ENCODE measurements at places on chromosomes 4 and X.

DNA sequence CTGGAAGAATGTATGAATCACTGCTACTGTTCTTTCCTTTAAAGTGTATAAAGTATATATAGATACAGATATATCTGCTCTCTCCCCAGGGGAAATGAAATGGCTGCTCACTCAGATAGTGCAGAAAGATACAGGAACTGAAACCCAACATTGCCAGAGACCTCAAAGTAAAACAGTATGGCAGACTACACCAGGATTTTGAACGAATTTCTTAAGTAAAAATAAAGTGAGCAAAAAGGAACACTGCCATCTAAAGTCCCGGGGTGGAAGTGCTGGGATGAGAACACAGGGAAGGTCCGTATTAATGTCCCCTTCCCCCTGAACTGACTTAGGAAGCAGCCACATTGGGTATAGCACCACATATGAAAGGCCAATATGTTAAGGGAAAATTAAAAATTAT, 93.4 kb downstream of the TMA16 start:
- no peak for DNase-seq

GRCh38 chr4:126834854-126835253, 797.9 kb upstream of the INTU start:
- DNase-seq, result no peak

DNA sequence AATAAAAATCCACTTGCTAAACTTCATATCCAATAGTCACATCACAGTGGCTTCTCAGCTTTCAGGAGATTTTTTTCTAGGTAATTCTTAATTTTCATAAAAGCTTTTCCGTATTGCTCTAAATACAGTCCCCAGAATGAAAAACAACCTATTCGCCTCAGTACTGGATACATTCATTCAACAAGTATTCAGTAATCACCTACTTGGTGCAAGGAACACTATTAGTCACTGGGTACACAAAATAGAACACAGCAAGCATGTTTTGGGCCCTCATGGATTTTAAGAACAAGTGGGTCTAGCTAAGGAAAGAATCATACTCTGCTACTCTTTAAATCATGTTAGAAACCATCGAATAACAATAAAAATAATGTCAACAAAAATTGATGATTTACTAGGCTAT, 2.8 kb upstream of the BEX3 start:
- DNase-seq, result no peak

- no peak for DNase-seq
Observed at GRCh38 chr4:167290678-167291077, 56.4 kb upstream of the SPOCK3 start.

DNA sequence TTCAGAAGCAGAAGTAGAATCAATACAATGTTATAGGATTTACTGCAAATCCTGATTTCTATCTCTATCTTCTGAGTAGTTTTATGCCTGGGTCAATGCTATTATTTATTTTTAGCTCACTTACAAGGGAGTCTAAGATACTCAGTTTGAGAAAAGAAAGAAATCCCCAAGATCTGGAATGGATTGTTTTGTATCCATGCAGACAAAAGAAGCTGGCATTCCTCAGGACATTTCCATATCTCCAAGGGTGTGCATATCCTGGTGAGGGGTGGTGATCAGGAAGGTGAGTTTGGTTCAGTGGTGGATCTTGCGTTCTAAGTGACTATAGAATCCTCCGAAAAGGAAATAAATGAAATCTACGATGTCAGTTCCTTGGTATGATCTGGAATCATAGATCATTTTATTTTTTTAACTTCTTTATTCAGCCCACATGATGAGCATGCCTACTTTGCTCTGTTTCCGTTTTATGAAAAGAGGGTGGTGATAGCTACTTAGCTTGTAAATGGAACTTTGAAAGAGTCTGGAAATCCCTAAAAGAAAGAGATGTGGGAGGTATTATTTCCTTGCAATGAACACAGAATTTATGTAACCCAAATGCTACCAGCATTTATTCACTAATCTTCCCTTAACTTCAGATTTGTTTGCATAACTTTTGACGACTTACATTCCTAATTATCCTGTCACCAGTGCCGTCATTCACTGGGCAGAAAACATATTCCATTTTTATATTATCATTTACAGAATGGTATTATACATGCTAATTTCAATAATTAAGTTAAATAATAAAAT, 81.1 kb upstream of the RAPGEF2 start:
- DNase-seq, result no peak

GRCh38 chr4:40173470-40173875, 23.4 kb upstream of the RHOH start:
- DNase-seq, result no peak

GRCh38 chrX:100913111-100913510, 15.6 kb downstream of the XKRX start:
- DNase-seq, result no peak

DNA sequence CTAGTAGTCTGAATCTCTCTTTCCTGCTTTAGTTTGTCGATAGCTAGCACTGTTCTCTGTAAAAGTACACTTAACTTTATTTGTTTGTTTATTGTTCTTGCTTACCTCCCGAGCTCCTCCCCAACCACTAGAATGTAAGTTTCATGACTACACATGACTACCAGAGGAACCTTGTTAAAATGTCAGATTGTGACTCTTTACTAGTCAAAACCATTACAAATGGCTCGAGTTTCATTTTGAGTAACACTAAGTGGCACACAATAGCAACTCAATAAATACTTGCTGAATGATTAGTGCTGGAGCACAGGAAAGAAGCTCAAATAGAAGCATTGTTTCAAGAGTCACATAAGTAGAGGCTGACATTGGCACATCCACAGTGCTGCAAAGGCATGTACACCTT, 116.1 kb downstream of the MAPK10 start:
- DNase-seq, result no peak

GRCh38 chr4:116055857-116056827, 942.7 kb upstream of the NDST4 start:
- no peak for DNase-seq

GRCh38 chr4:109155682-109156283, 146.7 kb downstream of the COL25A1 start:
- DNase-seq, result no peak

GRCh38 chrX:43718956-43719355, 62.9 kb downstream of the MAOA start:
- no peak for DNase-seq

- no peak for DNase-seq
Observed at GRCh38 chrX:65667157-65667502, 324 bp upstream of the MSN start.

- DNase-seq, result no peak
Observed at GRCh38 chrX:132786217-132786616, 172.2 kb downstream of the HS6ST2 start.

DNA sequence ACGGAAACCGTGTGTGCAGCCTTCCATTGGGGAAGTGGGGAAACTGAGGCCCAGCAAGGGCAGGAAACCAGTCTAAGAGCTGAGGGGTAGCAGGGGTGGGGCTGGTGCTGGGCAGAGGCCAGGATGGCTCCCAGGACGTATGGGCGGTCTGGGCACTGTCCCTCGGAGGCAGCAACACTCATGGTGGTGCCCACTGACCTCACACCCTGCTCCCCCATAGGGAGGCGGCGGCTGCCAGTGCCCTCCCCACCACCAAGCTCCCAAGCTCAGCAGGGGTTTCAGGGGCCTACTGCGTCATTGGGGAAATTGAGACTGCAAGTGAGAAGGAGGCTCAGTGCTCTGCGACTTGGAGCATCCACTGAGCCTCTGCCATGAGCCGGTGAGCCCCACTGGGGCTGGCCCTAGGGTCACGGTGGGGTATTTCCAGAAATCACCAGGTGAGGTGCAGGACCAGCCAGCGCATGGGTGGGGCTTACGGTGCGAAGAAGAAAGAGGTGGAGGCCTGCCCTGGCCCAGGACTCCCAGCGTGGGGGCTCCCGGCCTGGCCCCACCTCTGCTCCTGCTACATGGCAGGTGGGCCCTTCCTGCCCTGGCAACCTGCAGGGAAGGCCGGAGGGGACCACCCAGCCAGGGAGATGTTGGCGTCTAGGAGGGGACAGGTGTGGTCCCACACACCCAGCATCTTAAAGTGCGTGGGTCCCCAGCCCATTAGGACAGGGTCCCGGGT, 915 bp downstream of the MSANTD1 start:
- DNase-seq, result no peak

GRCh38 chr4:123844374-123844773, 447.8 kb downstream of the SPRY1 start:
- DNase-seq, result no peak

- DNase-seq, result no peak
Observed at GRCh38 chr4:23060776-23061175, 368.0 kb downstream of the GBA3 start.

GRCh38 chrX:152614791-152615190, 22.9 kb upstream of the GABRQ start:
- DNase-seq, result no peak

GRCh38 chr4:127155555-127155954, 477.2 kb upstream of the INTU start:
- DNase-seq, result no peak

- no peak for DNase-seq
Observed at GRCh38 chr4:99644453-99644852, 13.2 kb downstream of the C4orf54 start.

- no peak for DNase-seq
Observed at GRCh38 chr4:109390115-109390768, 43.4 kb upstream of the SEC24B start.

- DNase-seq, result no peak
Observed at GRCh38 chr4:8877780-8878040, 6.1 kb upstream of the HMX1 start.

- no peak for DNase-seq
Observed at GRCh38 chr4:180057891-180058671, 2185.1 kb upstream of the TENM3 start.

- DNase-seq, result no peak
Observed at GRCh38 chrX:7028246-7028645, 119.3 kb upstream of the STS start.

DNA sequence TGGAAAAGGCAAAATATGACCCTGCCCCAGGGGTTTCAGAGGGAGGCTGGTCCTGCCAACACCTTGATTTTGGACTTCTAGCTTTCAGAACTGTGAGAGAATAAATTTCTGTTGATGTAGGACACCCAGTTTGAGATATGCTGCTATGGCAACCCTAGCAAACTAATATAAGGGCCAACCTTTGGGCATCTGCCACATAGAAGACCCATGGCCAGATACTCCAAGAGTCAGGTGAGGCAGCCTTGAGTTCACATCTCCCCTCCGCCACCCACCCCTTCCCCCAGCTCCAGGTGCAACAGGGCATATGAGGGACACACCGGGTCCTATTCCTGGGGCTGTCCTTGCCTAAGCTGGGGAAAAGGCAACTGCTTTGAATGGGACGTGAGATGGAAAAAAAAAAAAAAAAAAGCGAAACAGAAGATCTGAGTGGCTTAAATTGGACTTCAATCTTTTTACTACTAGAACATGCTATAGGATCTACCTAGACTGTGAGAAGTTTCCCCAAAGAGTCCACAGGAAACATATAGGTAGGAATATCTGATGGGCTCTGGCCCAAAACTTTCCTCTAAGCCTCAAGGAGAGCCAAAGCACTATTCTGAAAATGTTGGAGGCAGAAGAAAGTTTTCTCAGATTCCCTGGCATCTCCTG, 56.5 kb upstream of the PROM1 start:
- no peak for DNase-seq

GRCh38 chrX:22389556-22390179, 117.0 kb downstream of the CBLL2 start:
- DNase-seq, result no peak

DNA sequence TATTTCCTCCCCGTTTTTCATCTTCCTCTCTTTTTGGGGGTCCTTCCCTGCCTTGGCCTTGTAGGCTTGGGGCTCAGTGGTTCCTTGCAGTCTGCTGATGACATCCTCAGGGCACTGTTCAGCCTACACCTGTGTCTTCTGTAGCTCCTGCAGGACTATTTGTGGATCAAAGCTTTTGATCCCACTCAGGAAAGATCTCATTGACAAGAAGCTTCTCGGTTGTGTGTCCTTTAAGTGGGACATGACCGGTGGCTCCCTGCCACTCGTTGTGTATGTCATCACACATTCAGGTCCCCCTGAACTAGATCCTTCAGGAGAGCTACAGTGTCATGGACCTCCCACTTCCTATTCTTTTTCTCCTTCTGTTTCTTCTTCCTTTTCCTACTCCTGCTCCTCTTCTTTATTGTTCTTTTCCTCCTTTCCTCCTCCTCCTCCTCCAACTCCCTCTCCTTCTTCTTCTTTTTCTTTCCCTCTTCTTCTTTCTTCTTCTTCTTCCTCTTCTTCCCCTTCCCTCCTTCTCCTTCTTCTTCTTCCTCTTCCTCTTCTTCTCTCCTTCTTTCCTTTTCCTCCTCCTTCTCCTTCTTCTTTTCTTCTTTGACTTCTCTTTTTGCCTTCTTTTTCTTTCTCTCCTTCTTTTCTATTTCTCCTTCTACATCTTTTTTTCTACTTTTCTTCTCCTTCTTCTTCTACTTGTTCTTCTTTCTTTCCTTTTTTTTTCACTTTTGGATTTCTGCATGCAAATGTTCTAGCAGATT, 67.8 kb downstream of the NBDY start:
- DNase-seq, result no peak

GRCh38 chrX:121902463-121902862, 855.1 kb downstream of the GLUD2 start:
- DNase-seq, result no peak

GRCh38 chr4:126532527-126532926, 1100.2 kb upstream of the INTU start:
- DNase-seq, result no peak

- no peak for DNase-seq
Observed at GRCh38 chrX:55342533-55343501, 78.1 kb upstream of the PAGE3 start.

DNA sequence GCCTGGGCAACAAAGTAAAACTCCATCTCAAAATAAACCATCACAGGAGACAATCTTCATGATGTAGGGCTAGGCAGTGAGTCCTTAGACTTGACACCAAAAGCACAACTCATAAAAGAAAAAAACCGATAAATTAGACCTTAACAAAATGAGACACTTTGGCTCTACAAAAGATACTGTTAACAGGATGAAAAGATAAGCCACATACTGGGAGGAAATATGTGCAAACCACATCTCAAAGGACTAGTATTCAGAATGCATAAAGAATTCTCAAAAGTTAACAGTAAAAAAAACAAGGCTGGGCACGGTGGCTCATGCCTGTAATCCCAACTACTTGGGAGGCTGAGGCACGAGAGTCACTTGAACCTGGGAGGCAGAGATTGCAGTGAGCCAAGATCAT, 13.2 kb downstream of the EFHC2 start:
- DNase-seq, result no peak

- no peak for DNase-seq
Observed at GRCh38 chr4:31085689-31086088, 365.5 kb downstream of the PCDH7 start.

- DNase-seq, result no peak
Observed at GRCh38 chrX:149707147-149707901, 4.5 kb upstream of the MAGEA11 start.

DNA sequence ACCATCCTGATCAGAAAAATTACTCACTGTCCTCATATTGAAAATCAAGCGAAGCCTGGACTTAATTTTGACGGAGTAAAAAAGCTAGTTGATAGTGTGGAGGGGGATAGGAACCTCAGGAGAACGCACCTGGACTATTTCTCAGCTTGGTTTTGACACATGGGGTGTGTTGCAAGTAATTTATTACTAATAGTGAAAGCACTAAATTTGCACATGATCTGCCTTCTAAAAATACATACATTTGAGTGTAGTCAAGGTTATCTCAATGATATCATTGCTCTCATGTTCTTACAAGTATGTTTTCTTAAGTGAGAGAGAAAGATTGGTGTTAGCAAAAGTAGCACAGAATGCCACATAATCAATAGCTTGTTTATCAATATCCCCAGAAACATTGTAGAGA, 29.5 kb downstream of the LRIT3 start:
- no peak for DNase-seq

GRCh38 chrX:40864972-40865371, 129.6 kb upstream of the MED14 start:
- DNase-seq, result no peak

- no peak for DNase-seq
Observed at GRCh38 chr4:37675587-37676290, 10.4 kb downstream of the RELL1 start.

Measured in stimulated activated CD8-positive, alpha-beta memory T cell treated with anti-CD3 and anti-CD28 coated beads, Interleukin-7, amount 100 ng/mL, for 1 hour (primary cell).